Suppressor macrophage treated with lipopolysaccharide for 1 hour (primary cell): ENCODE measurements at places on chromosomes 1 and 21.

DNA sequence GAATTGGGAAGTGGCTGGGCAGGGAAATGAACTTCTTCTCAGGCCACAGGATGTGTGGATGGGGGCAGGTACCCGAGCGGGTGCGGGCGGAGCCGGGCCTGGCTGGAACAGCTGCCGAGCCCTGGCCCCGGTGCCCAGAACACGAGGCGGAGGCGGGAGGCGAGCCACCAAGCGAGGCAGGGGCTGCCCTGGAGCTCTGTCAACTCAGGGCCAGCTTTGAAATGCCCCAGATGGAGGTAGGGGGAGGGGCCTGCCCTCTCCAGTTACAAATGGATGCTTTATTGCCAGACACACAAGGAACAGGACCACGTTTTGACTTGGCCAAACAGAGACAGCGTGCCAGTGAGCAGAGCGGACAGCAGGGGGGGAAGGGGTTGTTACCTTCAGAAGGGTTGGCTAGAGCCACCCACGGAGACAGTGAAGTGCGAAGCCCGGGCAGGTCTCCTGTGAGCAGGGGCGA lies 240.4 kb downstream of the SDCCAG8 start:
- DNase-seq = no peak

- DNase-seq = no peak
Observed at GRCh38 chr1:178308438-178308837, 188.3 kb downstream of the CLEC20A start.

DNA sequence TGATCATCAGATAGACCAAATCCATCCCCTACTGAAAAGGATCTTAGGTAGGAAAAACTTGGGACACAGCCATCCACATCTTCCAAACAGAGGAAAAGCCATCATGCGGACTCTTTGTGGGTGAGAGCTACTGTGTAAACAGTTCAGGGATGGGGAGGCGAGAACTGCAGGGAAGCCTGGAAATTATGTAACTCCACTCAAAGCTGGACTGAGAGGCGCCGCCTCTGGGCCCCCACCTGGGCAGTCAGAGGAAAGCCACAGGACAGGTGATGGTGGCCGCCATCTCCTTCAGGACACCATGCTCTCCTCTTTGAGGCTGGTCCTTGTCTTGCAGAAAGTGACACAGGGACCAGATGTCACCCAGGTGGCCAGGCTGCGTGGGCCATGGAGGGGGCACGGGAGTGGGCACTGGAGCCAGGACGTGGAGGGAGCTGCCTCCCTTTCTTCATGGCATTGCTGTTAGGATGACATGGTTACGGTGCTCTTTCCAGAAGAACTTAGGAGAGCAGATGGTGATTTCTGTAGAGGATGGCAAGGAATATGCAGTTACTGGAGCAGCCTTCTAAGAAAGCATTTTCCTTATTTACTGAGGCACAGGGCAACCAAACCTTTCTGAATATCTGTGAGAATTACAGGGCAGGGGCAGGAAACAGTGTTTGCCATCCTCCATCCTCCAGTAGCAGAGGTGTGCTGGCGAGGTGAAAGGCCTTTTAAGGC lies 32.0 kb upstream of the TDRD10 start:
- no peak for DNase-seq

DNA sequence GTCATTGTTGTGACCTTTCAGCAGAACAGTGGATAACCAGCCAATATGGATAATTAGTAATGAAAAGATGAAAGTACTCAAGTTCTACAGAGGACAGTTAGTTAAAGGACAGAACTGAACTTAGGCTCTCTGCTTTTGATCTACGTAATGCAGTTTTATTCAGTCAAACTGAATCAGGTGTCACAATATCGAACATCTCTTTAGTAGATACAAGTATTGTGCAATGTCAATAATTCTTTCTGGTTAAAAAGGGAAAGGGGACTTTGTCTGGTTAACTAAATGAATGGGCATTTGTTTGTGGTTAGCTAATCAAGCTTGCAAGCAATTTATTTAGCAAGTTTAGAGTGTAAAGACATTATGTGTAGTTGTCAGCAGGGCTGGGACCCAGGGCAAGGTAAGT lies 562.2 kb upstream of the PTBP2 start:
- no peak for DNase-seq

GRCh38 chr1:57165546-57165945 lies 199.7 kb upstream of the C8B start:
- DNase-seq = no peak

- DNase-seq = no peak
Observed at GRCh38 chr21:46091631-46092025, 6.3 kb upstream of the COL6A2 start.

DNA sequence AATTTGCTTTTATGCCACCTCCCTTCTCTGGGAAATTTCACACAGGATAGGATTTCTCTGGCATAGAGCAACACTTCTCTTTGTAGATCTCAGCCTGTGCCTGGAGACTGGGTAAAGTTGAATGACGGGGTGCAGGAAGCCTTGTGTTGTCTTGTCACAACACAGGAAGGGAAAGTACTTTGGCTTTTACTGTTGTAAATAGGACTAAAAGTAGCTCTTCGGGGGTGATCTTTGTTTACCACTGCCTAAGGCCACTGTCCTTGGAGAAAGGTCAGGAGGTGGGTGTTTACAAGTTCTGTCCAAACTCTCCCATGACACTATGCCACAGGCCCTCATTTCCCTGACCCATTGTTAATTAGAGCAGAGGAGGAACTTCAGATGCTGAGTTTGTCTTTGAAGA lies 139.7 kb downstream of the FGGY start:
- DNase-seq = peak; percentile 10

- DNase-seq = peak; percentile 43
Observed at GRCh38 chr1:205976708-205977401, 26.3 kb downstream of the RAB7B start.

DNA sequence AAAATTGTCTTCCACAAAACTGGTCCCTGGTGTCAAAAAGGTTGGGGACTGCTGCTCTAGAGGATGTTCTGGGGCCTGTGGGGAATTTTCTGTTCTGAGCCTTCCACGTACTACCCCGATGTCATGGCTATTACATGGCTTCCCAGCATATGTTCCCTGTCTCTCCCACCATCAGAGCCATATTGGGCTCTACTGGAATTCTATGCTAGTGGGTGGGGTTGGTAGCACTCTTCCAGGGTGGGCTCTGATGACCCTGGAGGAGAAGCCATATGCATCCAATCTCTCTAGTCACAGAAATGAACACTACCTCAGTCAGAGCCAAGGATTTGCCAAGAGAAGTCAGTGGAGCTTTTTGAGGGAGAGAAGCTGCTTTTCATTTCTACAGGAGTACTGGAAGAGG lies 47.9 kb downstream of the SRRM1 start:
- no peak for DNase-seq

DNA sequence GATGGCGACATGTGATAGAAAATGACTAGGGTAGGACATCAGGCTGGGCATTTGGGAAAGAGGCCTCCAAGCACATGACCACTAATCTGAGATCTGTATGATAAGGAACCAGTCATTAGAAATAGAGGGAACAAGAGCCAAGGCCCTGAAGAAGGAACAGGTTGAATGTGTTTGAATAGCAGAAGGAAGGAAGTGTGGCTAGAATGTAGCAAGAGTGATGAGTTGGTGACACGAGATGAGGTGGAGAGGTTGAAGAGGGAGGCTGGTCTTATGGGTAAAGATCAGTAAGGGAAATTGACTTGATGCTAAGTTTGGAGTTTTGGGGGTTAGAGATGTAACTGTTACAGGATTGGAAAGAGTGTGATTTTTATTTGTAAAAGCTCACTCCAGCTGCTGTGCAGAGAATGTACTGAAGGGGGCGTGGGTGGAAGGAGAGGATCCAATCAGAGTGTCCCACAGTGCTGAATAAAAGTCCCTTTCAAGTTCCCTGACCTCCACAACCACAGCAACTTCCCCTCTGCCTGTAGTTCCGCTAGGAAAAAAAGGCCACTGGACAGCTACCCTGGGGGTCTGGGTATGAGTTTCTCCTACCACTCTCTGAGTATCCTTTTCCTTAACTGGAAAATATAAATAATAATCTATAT lies 295.0 kb downstream of the OMA1 start:
- DNase-seq = peak; percentile 68

DNA sequence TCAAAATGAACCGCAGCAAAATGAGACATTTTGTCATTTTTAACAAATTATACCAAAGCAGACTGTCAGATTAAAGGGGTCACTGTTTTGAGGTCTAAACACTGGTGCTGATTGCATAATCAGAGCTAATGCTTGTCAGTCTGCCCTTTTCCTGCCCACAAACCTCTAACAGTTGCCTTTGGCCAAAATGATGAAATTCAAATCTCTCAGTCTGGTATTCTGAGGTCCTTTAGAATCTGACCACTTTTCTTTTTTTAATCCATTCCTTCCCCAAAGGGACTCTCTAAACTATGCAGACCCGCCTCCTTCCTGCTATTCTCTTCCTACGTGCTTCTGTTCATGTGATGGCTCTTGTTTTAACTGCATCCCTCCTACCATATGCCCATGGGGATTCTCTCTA lies 145.2 kb upstream of the SPATA6 start:
- peak; percentile 23 for DNase-seq

GRCh38 chr1:203612932-203613682 lies 13.5 kb upstream of the ATP2B4 start:
- DNase-seq = no peak

DNA sequence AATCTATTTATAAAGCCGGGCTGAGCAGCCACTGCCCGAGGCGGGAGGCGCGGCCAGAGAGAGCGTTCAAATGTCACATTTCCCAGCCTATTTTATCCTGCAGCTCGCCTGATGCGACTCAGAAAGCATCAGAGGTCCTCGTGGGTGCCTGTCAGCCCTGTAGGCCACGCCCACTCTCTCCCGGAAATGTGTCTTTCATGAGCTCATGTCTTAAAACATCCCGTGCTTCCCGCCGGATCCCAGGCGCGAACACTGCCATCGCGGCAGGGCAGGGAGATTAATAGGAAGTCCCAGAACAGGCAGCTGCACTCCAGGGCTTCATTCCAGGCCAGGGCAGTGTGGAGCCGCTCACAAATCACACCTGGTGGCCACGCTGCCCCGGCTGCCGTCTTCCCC lies 117.5 kb downstream of the PRDM16 start:
- no peak for DNase-seq
